ENCODE measurements at places on chromosomes 7 and 10.

DNA sequence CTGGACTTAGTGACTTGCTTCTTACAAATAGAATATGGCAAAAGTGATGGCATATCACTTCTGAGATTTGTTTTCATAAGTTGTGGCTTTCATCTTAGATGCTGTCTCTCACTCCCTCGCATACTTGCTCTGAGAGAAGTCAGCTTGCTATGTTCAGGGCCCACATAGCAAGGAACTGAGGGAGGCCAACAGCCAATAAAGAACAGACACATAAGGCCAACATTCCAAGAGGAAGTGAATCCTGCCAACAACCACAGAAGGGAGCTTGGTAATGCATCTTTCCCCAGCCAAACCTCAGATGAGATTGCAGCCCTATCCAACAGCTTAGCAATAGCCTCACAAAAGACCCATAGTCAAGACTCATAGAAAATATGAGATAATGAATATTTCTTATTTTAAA is 39.2 kb upstream of the DMTF1 start:
- DNase-seq: no peak

DNA sequence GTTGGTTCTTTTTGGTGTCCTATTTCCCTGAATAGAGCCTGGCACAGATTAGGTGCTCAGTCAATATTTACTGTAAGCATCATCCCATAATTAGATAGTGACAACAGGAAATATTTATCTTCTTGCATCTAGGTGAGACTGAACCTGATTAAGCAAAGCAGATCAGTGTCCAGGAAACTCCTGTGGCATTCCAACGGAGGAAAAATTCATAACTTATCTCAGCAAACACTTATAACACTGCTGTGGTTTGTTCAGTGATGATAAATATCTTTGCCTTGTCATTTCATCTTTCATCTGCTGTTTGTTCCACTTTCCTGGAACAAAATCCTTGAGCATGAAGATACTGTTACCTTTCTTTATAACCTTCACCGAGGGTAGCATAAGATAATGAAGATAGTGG is 1160.3 kb upstream of the AUTS2 start:
- DNase-seq: no peak

- no peak for DNase-seq
Observed at GRCh38 chr7:4774658-4775249, 669 bp upstream of the AP5Z1 start.

DNA sequence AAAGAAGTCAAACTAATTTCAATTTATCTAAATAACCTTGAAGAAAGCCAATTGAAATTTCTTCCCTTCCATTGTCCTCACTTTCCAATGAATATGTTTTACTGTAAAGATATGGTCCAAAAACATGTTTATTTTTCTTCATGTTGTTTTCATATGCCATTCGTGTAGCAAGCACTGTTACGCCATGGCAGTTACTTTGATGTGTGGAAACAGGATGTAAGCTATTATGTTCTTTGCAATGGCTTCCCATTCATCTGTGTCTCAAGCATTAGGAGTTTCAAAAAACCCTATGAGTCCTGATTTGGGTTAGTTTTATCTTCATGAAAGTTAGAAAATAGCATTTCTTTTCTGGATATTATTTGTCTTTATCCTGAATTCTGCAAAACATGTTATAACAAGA is 31.0 kb downstream of the GPR141 start:
- DNase-seq: no peak

DNA sequence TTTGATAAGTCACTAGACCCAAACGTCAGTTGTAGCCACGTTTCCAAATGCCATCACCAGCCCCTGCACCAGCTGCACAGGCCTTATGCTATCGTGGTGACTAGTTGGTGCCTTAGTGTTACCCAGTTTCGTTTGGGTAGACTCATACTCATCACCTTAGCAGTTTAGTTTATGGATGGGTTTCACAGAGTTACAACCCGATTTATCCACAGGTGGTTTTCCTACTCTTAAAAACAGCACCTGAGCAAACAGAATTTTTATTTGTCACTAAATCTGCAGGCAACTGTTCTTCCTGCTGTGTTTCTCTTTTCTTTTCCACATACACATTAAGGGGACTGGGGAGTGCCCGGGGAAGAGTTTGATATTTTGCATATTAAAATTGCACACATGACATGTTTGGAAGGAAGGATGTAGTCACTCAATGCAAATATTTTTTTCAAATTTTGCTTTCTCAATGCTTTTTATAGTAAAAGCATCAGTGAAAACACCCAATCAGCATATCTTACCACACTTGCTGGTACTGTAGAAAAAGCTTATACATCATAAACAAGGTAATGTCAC is 41.6 kb downstream of the PDSS1 start:
- no peak for DNase-seq

DNA sequence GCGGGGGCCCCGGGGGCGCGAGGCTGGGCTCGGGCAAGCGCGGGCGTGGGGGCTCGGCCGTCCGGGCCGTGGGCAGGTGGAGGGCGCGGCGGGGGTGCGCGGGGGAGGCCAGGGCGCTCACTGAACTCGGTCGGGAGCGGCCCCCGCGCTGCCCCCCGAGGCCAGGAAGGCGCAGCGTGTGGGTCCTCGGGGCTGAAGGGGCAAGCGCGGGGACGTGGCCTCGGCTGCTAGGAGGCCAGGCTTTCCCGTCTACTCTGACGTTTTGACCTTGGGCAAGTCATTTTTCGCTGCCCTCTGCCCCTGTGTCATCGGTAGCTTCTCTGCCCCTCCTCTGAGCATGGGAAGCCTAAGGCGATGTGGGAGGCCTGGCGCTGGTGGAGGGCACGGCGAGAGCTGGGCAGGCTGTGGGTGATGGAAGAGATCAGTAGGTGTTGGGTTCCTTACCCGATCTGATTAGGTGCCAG is 441 bp downstream of the FBH1 start:
- no peak for DNase-seq

- DNase-seq: no peak
Observed at GRCh38 chr10:80459047-80459865, 5.1 kb downstream of the TSPAN14 start.

- DNase-seq: no peak
Observed at GRCh38 chr7:26345837-26346236, 54.2 kb downstream of the SNX10 start.

DNA sequence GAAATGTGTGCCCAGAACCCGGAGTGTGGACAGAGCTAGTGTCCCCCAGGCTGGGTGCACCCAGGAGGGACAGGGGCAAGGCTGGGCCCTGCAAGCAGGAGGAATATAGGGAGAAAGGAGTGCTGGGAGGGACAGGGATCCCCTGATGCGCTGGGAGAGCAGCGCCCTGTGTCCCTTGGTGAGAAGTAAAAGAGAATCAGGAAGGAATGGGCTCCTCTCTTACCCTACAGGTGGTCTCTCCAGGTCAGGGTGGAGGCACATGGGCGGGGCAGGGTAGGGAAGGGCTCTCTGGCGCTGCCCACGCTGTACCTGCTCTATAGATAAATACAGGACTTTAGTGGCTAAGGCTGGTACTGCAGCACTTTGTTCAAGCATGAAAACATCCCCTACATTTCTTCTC is 753.8 kb downstream of the GRID1 start:
- DNase-seq: no peak

DNA sequence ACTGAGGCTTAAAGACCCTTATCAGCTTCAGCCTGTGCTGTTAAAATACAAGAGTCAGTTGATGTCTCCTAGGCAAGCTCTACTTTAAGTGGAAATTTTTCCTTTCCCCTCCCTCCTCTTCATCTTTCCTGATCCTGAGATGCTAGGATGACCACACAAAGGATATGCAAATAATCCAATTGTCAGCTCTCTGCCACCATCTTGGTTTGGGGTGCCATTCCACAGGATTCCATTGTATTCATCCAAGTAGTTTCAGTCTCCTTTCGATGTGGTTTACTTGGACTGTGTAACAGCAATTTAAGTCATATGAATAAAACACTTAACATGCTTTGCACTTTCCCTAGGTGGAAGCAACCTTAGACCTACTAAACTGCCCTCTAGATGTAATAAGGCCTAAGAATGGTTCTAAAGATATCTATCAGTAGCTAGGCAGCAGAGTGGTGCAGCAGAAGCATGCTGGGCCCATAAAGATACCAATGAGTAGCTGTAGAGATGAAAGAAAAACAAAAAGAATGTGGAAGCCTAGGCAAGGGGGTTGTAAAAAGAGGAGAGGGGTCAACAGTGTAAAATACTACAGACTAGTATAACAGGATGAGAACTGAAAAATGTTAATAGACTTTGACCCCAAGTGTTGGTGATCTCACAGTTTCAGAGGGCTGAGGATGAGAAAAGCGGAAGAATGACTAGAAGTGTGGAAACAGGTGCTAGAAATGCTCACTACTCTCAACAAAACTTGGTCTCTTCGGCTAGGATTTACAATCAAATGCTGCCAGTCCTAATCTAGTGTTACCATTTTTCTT is 2.4 kb upstream of the CFAP69 start:
- DNase-seq: no peak

DNA sequence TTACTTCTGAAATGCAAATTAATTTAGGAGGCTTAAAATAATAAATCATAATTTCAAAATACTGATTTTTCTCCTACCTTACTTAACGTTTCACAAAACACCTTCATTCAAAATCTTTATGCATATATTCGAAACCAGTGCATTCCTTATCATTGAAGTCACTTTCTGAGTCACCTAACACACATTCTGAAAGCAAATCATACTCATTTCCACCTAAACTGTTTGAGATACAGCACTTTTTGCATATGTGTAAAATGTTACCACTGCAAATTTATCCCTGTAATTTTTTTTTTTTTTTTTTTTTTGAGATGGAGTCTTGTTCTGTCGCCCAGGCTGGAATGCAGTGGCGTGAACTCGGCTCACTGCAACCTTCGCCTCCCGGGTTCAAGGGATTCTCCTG is 15.7 kb downstream of the PPP3CB start:
- no peak for DNase-seq

GRCh38 chr10:69636626-69637605 is 6.9 kb downstream of the FAM241B start:
- DNase-seq: no peak

GRCh38 chr7:157618823-157619606 is 282.2 kb downstream of the DNAJB6 start:
- no peak for DNase-seq

- DNase-seq: no peak
Observed at GRCh38 chr10:123715546-123715945, 49.4 kb downstream of the GPR26 start.

GRCh38 chr10:49275896-49276295 is 23.1 kb upstream of the C10orf71 start:
- DNase-seq: no peak

DNA sequence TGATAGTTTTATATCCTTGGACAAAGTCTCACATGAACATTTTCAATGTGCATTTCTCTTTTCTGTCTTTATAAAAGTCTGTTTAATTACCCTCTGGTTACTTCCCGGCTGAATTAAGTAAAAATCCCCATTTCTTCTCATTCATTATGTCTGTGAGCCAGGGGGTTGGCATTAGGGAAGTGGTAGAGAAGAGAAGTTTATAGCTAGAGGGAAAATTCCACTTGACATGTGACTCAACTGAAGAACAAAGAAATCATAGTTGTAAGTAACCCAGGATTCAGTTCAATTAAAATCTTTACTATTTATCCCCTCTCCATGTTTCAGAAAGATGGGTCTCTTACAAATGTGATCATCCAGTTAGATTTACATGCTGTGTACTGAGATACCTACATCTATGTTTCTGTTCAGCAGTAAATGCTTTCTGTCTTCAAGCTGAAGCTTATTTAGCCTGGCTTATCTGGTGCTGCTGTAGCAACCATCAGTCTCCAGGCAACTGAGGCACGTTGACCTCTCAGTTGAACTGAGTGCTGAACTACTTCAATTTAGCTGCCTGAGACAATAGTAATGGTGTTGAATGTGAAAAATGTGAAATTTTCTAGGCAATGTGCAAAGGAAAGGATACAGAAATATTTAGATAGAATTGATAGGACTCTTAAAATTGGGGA is 181.6 kb downstream of the MLLT10 start:
- no peak for DNase-seq

- no peak for DNase-seq
Observed at GRCh38 chr10:133393401-133394063, 425 bp upstream of the MTG1 start.

DNA sequence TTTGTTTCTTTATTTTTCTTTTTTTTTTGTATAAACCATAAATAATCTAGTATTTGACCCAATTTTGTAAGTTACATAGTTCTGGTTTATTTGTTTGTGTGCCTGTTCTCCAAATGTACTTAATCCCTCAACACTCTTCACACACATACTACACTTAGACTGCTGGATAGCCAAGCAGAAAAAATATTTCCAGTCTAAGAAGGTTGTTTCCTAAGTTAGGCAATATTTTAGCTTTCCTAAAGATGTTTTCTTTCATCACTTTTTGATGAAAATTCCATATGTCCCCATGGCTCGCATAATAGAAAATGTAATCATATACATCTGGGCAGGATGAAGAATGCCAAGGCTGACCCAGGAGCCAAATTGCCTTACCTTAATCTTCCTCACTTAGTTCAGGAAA is 105.3 kb downstream of the PPP1R3A start:
- DNase-seq: no peak

- DNase-seq: no peak
Observed at GRCh38 chr10:51886438-51887068, 187.2 kb upstream of the CSTF2T start.

DNA sequence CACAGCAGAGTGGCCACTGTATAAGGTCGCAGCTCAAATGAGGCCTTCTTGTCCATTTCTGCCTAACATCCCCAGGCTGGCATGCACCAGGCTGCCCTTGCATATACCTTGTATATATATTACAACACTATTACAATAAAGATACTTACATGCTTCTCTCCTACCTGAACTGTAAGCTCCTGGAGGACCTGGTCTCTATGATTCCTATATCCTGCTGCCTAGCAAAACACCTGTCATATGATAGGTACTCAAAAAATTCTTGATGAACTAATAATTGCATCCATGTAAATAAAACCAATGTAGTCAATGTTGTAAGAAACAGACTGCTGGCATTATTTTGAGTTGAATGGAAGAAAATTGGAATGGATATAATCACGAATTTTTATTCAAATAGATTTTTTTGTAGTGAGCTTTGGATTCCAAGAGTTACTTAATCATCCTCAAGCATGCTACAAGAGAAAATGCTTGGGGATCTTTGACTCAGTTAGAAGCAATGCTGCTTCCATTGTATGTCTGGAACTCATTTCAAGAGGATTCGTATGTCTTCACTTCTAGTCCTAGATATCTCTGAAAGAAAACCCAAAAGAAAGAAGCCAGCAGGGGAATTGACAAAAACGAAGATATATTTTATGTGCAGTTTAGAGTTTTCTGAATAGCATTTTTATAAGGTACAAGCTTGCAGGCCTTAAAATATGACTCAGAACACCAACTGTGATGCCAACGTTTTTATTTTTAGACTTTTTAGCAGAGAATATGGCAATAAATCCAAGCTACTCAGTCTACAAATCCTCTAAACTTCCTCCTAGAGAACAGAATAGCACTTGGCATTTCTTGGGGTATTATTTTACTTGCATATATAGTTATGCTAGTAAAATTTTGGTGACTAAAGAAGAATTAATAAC is 53.1 kb downstream of the OSBPL3 start:
- no peak for DNase-seq

GRCh38 chr7:2260820-2261219 is 18.8 kb downstream of the NUDT1 start:
- no peak for DNase-seq

GRCh38 chr10:67959839-67960476 is 75.5 kb downstream of the SIRT1 start:
- no peak for DNase-seq

GRCh38 chr7:32221056-32221455 is 150.8 kb upstream of the PDE1C start:
- DNase-seq: no peak

Data from stimulated activated CD4-positive, alpha-beta T cell treated with anti-CD3 and anti-CD28 coated beads, Interleukin-1b, Interleukin-23, amount 100 ng/mL, for 1 hour (primary cell).